ENCODE measurements at places on chromosomes 12 and 14. TPM values are rescaled to one million over a fixed set of nuclear protein-coding genes. Genes with fewer than 3 reads are reported as not detected.

Gene CMTM5
- not detected for total RNA-seq

Gene HPD
- not detected for total RNA-seq

Gene ACOT6
- not detected for total RNA-seq

Gene P2RX2
- not detected for total RNA-seq

Gene KRT82
- 0.29 TPM for total RNA-seq

Gene CPNE6
- total RNA-seq: not detected

Gene KLHDC1
- total RNA-seq: 0.07 TPM

Gene KRT83
- total RNA-seq: 0.33 TPM

Gene EEA1
- total RNA-seq: 11.9 TPM

Gene TAS2R10
- total RNA-seq: 0.58 TPM

Gene ACSS3
- total RNA-seq: not detected

Gene SLC35F4
- total RNA-seq: not detected

Gene ADAM21
- total RNA-seq: 0.80 TPM

Gene AQP6
- total RNA-seq: not detected

Gene SINHCAF
- total RNA-seq: 32.0 TPM

Gene DDX51
- 26.7 TPM for total RNA-seq

Gene GALNT9
- total RNA-seq: not detected

Gene DICER1
- 36.3 TPM for total RNA-seq

Gene KRT78
- total RNA-seq: 0.15 TPM

Gene RDH12
- not detected for total RNA-seq

Gene VSIG10
- 60.8 TPM for total RNA-seq

Gene MORN3
- 1.6 TPM for total RNA-seq

Gene MANSC4
- total RNA-seq: 4.1 TPM

Gene OASL
- total RNA-seq: 7.6 TPM

Gene DEPDC4
- total RNA-seq: 2.0 TPM

Gene NRXN3
- total RNA-seq: 1.7 TPM

Gene TTC7B
- 43.2 TPM for total RNA-seq

Gene C12orf56
- 5.7 TPM for total RNA-seq

Gene KCNH3
- total RNA-seq: 0.12 TPM

Gene IL26
- total RNA-seq: not detected

Gene COX8C
- not detected for total RNA-seq

Gene KRT74
- total RNA-seq: not detected

Gene AMN
- total RNA-seq: not detected
